ENCODE measurements at places on chromosomes 7 and 10.

GRCh38 chr7:29955799-29956486 is 33.7 kb downstream of the SCRN1 start:
- no peak for DNase-seq

GRCh38 chr10:86254526-86255174 is 111.9 kb downstream of the GRID1 start:
- no peak for DNase-seq

- peak; percentile 18 for DNase-seq
These were observed 1.2 kb downstream of the BMI1 start for GRCh38 chr10:22321924-22322640.

- DNase-seq: no peak
These were observed 49.4 kb downstream of the VWC2 start for GRCh38 chr7:49822856-49823255.

DNA sequence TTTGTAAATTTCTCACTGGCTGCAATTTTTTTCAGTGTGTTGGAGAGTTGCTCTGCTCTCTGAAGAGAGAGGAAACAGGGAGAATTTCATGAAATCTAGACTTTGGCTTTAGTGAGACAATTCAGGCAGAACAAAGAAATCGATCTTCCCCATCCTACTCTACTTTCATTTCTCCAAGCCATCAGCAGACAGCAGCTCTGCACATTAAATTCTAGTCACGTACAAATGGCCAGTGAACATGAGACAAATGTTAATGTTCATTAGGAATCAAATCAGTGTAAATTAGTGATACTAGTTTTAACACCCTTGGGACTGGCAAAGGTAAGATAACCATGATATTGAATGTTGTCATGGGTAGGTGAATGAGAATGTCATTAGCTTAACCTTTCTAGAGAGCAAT is 140.8 kb downstream of the ANLN start:
- DNase-seq: no peak

GRCh38 chr10:121927318-121927840 is 452 bp downstream of the ATE1 start:
- peak; percentile 55 for DNase-seq

DNA sequence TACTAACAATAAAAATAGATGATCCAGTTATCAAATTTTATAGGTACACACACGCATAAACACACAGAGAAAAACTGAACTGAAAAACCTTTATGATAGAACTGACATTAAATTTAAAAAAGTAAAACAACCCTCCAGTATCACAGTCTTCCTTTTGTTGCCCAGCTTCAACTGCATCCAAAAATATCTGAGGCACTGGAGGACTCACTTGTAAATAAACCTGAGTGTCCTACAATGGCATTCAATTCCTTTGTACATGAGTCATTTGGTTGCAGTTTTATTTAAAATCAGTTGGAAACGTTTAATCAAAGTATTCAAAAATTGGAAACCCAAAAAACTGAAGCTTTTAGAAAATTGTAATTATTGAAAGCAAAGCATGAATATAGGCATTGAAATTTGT is 265.2 kb upstream of the CSTF2T start:
- DNase-seq: no peak

DNA sequence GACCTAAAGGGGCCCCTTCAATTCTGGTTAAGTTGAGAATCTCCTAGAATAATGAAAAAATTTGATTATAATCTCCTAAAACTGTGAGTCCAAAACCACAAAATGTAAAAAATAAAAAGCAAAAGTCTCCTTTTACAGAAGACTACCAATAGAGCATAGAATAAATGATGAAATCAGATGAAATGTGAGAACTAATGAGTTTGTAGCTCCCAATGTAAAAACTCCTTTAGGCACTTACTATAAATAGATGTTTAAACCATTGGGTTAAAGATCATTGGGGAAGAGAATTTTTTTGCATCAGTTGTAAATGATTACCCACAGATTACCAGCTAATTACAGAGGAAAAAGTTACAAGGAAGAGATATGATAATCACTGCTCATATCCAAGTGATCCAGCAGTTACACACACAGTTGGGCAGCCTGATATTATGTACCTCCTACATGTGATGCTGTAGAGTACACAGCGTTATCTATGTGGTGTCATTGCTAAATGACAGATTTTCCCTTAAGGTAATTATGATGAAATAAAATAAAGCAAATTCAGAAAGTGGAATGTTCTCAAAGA is 282.7 kb upstream of the SEMA3D start:
- DNase-seq: peak; percentile 79

GRCh38 chr7:146831875-146832274 is 715.3 kb downstream of the CNTNAP2 start:
- DNase-seq: no peak

DNA sequence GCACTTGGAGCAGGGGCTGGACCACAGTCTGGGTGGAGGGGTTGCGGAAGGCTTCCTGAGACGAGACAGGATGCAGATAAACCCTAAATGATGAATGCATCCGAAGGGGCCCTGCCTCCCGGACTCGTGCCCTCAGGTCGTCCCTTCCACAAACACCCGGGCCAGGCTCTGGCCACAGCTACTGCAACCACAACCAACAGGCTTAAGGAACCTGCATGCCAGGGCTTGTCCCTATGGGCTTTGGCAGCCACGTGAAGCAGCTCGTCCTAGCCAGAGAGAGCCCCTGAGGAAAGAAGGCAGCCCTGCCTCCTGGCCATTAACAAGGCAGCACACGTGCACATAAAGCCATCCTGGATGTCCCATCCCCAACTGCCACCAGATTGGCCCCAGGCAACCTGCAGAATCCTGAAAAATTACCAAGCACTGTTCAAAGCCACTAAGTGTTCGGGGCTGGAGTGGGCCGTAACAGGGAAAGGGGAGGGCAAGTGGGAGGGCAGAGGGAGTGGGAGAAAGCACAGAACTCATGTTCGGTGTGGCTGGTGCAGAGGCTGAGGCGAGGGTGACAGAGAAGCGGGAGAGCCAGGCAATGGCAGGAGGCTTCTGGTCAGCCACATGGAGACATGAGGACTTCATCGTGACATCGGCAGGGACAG is 62.7 kb downstream of the MAD1L1 start:
- no peak for DNase-seq

- DNase-seq: no peak
These were observed 8.2 kb downstream of the PPIF start for GRCh38 chr10:79355420-79356017.

DNA sequence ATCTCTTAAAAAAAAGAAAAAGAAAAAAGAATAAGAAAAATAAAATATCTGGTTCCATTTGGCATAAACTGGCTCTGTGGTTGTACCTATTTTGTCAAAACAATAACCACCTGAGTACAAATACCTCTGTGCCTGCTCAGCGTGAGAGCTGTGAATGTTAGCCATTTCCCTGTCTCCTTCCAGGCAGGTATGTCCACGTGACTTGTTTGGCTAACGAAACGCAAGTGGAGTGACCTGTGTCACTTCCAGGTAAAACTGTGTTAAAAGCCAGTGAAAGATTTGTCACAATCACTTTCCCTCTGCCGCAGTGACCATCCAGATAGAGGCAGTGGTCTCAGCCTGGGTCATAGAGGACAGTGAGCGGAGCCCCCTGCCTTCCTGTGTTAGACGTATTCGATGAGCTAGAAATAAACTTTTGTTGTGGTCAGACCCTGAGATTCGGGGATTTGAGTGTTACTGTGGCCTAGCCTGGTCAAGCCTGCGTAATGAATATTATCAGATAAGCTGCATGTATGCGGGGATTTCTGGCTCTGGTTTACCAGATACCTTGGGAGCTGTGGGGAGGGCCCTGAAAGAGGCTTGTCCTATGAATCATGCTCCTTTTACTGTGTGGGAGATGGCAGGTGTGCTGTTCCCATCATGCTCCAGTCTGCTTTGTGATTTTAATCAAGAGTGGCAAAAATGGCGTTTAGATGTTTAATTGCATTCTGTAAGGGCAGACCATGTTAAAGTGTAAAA is 3.8 kb downstream of the PTER start:
- DNase-seq: peak; percentile 2
